ENCODE measurements at places on chromosomes 7 and 10.

DNA sequence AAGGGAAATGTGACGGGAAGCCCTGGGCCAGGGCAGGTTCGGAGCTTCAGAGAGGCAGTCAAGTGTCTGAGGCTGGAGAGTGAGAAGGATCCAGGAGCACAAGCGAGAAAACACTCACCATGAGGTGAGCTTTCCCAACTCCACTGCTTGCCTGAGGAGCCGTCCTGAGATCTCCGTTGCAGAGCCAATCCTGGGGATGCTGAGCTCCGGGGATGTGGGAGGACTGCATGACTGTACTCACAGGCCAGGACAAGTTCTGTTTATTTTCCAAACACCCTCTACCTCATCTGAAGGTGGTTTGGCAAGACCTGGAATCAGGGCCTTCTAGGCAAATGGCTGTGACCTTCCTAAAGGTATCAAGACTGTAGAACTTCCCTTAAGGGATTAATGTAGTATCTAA is 38.7 kb downstream of the GLI3 start:
- DNase-seq, result no peak

- DNase-seq, result no peak
Measured at GRCh38 chr10:89301721-89302445, at the start of gene IFIT2. TSS of gene IFIT2 (plus strand) at chr10:89302046. CDS start at chr10:89302124, 78 bp downstream.

DNA sequence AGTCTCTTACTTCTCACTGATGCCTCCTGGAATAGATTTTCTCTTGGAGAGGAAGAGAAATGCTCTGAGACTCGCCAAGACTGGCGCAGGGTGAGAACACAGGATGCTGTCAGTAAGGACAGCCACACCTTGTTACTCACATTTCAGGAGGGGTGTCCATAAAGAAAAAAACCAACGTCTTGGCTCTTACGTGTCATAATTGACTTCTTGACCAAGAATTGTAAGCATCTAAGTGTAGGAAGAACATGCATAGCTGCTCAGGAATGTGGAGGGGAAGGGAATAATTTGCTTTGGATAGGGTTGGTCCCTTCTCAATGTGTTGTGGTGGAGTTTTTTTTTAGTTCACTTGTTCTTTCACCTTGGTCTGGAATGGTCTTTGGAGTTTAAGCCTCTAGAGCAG is 43.8 kb upstream of the ZNF438 start:
- no peak for DNase-seq

DNA sequence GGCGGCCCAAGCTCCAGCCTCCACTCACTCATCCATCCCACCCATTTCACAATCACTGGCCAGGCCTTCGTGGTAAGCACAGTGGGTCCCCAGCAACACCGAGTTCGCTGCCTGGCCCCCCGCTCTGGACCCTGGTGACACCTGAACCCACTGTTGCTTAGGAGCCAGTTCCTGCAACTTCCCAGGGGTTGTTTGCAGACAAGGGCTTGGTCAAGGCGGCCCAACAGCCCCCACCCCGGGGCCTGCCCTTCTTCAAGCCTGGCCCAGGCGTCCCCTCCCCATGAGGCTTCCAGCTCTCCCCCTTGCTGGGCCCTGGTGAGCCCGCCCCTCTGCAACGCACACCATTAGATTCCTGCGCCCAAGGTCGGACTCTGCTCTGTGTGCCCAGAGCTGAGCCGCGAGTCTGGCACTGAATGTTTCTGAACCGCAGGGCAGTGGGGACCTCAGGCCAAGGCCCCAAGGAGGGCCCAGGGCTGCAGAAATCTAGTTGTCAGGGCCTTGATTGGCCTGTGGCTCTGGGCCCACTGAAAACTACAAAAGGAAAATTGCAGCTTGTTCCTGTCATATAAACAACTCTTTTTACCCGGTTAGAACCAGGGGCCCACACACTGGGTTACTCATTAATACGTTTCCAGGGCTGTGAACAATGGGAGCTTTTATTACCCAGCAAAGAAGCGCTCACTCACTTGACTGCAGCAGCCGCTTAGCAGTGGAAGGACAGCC is 2.1 kb upstream of the COX19 start:
- no peak for DNase-seq

DNA sequence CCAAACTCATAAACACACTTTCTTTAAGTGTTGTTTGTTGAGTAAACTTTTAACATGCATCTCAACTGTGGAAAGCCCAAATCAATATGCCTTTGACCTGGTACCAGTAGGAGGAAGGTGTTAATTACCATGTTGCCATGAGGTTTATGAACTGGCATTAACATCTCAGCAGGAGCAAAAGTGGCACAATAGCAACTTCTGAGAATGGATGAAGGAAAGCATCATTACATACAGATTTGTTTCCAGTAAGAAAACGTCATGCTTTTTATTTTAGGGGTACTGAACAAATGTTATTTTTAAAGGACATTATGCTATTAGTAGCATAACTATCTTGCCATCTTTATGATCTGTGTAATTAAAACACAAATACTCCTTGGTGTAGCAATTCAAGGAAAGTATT is 51.1 kb downstream of the ARMC3 start:
- no peak for DNase-seq
